ENCODE measurements at places on chromosomes 13 and 19.

GRCh38 chr19:16612636-16613035, 15.4 kb downstream of the MED26 start:
- DNase-seq: no peak

- no peak for DNase-seq
These were observed 30.1 kb downstream of the WDFY2 start for GRCh38 chr13:51614350-51614786.

- no peak for DNase-seq
These were observed 34.9 kb downstream of the TNFSF13B start for GRCh38 chr13:108304170-108305016.

DNA sequence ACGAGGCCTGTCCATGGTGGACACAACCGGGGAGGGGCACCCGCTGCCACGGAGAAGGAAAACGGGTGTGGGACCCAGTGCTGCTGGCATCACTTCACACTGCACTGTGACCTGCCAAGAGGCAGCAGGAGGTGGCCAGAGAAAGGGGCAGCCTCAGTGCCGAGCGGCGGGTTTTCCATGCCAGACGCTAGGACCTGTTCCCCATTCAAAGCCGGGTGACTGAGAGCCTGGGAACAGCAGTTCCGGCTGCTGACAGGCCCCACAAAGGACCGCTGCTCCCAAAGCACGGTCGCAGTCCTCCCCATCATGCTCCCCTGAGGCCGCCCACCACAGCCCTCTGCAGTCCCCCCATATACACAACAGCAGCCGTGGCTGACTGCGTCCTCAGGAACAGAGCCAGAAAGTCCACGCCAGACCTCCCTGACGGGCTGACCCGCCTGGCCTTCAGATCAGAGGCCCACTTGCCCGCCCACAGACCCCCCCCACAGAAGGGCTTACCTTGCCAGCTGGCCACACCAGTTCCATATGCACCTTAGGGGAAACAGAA, 5.4 kb downstream of the AKAP8 start:
- no peak for DNase-seq

DNA sequence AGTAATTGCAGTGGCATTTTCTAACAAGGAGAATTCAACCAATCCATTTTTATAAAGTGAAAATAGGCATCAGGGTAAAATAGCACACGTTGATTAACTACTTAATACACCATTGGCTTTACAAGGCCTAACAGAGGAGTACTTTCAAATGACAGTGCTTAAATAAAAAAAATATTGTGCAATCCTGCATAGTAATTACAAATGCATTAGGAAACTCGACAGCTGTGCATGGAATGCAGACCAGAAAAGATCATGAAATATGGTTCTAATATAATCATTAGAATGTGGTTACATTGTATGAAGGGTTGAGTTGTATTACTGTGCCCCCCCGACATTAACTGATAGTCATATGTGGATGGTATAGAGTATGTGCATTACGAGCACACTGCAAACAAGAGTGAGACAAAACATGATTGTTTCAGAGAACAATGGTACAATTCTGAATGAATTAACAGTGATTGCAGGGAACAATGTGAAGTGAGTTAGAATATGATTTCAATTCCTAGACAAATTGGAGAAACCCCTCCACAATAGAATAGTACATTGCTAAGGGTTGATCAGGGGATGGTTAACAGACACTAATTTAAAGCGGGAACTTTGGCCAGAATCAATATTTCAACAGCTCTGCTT, 270.6 kb downstream of the GPC5 start:
- no peak for DNase-seq

DNA sequence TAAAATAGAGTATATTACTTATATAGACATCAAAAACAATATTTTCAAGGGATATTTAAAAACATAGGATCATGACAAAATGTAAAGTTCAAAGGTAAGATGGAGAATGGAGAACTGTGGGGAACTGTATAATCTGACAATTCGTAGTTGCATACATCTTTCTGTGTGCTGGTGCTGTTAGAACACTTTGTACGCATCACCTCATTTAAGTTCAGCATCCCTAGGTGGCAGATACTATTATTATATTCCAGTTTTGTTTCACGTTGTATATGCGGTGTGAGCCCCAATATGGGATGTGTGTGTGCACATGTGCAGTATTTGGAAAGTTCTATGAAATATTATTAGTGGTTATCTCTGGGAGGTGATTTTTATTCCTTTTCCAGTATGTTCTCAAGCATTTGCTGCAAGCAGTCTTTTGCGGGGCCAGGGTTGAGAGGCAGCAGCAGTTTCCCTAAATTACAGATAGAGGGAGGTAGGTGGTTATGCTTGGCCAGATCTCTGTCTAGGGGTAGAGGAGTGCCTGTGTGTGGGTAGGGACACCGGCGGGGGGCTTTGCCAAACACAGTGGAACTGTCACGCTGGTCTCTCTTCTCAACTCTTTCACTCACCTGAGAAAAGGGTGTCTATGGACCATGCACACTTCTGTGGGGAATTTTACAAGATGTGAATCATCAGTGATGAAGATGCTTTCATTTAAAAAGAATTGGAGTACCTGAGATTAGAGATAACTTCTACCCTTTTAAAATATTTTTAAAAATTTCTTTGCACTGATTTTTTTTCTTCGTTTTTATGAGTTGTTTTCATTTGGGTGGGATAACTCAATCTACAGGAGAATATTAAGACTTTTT, 55.6 kb upstream of the ALOX5AP start:
- no peak for DNase-seq

- DNase-seq: peak; percentile 4
These were observed 537.2 kb downstream of the LIG4 start for GRCh38 chr13:107678075-107678689.

- DNase-seq: no peak
These were observed 793.4 kb downstream of the LIG4 start for GRCh38 chr13:107421951-107422350.

- no peak for DNase-seq
These were observed 4.3 kb downstream of the ZNF114 start for GRCh38 chr19:48274173-48274572.

- no peak for DNase-seq
These were observed 3.5 kb downstream of the PTGER1 start for GRCh38 chr19:14471436-14472187.

- DNase-seq: no peak
These were observed 538 bp downstream of the ZNF428 start for GRCh38 chr19:43618921-43619261.

DNA sequence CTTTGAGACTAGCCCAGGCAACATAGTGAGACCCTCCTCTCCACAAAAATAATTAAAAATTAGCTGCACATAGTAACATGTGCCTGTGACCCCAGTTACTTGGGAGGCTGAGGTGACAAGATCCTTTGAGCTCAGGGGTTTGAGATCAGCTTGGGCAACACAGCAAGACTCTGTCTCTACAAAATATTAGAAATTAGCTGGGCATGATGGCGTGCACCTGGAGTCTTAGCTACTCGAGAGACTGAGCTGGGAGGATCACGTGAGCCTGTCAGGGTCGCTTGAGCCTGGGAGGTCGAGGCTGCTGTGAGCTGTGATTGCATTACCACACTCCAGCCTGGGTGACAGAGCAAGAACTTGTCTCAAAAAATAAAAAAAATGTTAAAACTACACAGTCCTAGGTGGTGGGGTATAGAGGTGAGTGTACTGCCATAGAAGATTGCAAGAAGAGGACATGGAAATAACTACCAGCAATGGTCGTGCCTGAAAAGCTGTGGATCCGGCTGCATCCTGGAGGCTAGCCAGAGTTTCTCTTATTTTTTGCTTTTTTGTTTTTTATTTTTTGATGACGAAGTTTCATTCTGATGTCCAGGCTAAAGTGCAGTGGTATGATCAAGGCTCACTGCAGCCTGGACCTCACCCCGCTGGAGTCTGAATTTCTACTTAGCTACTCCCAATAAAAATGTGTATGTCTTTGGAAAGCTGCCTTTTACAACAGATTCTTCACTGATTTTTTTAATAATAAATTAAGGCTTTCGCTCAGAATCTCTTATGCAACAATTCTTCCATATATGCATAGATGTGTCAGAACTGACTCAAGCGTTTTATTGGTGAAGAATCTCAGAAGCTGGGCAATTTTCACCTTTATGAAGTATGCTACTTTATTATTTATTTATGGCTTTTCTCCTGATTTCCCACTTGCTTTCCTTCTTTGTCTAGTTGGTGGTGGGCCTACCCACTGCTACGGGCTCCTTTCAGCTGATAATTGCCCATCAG, 393.8 kb downstream of the TSHZ3 start:
- DNase-seq: no peak

GRCh38 chr13:106381091-106381490, 154.4 kb downstream of the EFNB2 start:
- DNase-seq: no peak

GRCh38 chr13:112464720-112465119, 88.6 kb downstream of the SPACA7 start:
- DNase-seq: no peak

- no peak for DNase-seq
These were observed 168.1 kb downstream of the PCDH17 start for GRCh38 chr13:57799624-57800023.

GRCh38 chr13:94712287-94712811, at the start of gene SOX21:
Gene SOX21, minus strand, starts transcription at chr13:94712545. Its CDS starts 496 bp downstream, at chr13:94712049.
- DNase-seq: no peak

DNA sequence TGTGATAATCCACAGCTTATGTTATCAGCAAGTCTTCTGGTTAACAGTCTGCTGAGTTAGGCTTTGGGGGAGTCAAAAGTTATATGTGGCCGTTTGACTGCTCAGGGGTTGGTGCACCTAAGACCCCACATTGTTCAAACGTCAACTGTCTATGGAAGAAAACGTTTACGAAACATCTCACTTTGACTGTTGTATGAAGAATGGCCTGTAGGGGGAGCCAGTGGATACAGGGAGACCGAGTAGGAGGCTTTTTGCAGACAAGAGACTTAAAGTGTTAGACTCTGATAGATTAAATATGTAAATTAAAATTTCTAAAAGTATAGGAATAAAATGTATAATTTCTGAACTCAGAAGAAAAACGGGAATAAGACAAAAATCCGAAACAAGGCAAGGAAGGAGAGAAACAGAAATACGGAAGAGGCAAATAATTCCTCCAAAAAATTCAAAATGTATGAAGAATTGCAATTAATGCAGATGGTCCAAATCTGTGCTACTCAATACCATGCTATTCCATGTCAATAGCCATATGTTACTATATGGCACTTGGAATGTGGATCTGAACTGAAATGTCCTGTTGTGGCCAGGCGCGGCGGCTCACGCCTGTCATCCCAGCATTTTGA, 37.8 kb downstream of the TNFSF14 start:
- DNase-seq: peak; percentile 25

DNA sequence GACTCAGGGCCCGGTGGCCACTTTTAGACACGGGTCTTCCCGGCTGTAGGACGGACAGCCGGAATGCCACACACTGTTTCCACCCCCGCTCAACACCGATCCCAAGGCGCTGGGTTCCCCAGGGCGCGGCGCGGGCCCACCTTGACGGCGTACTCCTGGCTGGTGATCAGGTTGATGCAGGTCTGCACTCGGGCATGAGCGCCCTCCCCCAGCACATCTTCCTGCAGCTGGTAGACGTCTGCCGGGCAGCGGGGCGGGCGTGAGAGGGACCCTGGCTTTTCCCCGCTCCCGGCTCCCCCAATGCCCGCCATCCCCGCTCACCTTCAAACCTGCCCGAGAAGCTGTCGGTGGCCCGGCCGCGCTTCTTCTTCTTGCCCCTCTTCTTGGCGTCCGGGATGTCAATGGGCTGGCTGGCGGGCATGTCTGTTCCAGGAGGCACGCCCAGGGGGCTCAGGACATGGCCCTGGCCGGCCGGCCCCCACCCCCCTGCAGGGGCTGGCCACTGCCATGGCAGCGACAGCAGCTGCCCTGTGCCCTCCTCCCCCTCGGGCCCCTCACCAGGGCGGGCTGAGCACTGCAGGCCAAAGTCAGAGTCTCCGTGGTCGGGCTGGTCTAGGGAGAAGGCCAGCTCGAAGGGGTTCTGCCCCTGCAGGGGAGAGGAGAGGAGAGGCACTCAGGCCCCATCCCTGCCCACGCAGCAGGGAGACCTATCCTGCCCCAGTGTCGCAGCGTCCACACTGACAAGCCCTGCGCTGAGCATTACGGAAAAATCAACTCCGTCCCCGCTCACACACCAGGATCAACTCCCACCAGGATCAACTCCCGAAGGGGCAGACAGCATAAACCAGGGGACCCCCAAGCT, 4.8 kb downstream of the MKNK2 start:
- no peak for DNase-seq

DNA sequence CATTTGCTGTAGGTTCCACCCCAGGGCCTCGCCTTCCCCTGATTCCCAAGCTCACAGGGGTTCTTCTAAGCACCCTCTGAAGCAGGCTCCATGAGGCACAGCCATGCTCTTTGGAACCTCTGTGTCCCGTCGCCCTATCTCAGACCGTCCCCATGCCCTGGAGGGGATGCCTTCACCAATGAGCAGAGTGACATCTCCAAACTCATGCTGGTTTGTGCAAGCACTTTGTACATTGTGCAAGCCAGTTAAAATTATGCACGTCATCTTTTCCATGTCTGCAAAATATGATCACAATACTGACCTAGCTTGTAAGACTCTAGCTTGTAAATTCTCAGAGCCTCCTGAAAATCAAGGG, 46.5 kb upstream of the RAP2A start:
- DNase-seq: no peak

- no peak for DNase-seq
These were observed 87.6 kb upstream of the SLC15A1 start for GRCh38 chr13:98839856-98840769.

DNA sequence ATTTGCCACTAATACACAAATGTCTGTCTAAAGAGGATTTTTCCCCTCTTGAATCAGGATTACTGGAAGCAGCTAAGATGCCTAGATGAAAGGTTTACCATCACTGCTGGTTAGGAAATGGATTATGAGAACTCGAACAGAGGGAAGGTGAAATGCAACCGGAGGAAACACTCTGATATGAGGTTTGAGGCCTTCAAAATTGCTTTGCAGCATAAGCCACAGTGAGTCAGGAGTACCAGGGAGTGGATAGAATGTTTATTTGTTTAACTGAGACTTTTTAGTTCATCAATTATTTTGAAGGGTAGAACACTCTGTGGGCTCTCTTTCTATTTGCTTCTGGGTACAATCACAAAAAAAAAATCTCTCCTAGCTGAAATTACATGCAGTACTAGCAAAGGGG, 18.1 kb downstream of the CDADC1 start:
- DNase-seq: no peak

DNA sequence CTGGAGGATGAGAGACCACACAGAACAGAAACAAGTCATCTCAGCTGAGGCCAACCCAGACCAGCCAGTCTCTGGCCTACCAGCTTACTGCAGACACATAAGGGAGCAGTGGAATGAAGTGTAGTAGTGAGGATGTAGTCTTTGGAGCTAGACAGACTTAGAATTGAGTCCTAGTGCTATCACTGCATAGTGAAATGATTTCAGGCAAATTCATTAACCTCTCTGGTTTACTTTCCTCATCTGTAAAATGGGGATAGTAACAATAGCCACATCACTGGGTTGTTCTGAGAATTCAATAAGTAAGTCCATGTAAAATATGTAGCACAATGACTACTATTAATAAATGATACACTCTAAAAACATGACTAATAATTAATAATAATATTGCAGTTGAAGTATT, 383.8 kb downstream of the DLEU7 start:
- no peak for DNase-seq

- no peak for DNase-seq
These were observed 22.7 kb upstream of the MAB21L1 start for GRCh38 chr13:35499196-35499662.

All from AG09309 (cell line).